ENCODE measurements at places on chromosomes 5 and 9.

DNA sequence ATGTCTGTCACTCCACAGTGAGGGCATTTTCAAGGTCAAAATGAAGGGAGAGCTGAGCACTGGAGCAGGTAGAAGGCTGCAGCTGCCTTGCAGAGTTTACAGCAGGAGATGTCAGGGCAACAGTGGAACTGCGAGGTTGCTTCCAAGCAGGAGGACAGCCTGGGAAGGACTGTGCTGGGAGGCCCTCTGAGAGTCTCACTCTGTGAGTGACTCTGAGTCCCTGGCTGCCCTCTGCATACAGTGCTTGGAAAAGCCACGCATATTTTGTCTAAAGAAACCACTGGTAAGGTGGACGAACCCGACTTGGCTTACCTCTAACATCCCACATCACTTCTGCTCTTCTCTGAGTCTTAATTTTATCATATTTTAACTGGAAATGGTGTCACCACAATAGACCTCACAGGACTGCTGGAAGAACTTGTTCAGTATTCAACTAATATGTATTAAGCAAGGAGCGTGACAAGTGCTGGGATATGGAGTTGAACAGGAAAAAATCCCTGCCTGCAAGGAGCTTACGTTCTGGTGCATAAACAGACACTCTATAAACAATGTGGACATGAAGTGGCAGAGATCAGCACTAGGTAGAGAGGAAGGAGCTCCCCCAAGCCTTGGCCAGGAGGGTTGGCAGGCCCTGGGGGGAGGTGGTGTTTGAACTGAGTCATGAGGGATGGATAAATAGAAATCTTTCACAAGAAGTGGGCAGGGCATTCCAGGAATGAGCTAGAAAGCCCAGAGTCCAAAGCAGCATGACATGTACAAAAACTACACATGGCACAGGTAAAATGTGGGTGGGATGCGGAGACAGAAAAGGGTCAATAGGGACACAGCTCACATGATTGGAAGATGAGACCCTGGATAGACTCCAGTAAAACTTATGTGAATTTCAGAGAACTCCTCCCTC is 64.0 kb upstream of the FOXE1 start:
- no peak overlapping the region for H3K4me3 ChIP-seq
- no peak overlapping the region for H3K27ac ChIP-seq
- peaks cover 18% of the 10 kb centered on the region for H3K27me3 ChIP-seq
- H3K36me3 ChIP-seq, result no peaks in the 10 kb centered on the region
- no peak for DNase-seq

- no peak overlapping the region for H3K4me3 ChIP-seq
- H3K4me1 ChIP-seq, result peaks cover 16% of the 10 kb centered on the region
Observed at GRCh38 chr5:168227973-168228615, 63.4 kb upstream of the WWC1 start.

GRCh38 chr5:126189862-126190261 is 233.3 kb upstream of the GRAMD2B start:
- H3K27ac ChIP-seq, result no peak overlapping the region
- H3K36me3 ChIP-seq, result no peaks in the 10 kb centered on the region
- DNase-seq, result no peak
- no peaks in the 10 kb centered on the region for H3K4me1 ChIP-seq
- peaks cover 4% of the 10 kb centered on the region for H3K27me3 ChIP-seq
- no peak overlapping the region for H3K4me3 ChIP-seq

DNA sequence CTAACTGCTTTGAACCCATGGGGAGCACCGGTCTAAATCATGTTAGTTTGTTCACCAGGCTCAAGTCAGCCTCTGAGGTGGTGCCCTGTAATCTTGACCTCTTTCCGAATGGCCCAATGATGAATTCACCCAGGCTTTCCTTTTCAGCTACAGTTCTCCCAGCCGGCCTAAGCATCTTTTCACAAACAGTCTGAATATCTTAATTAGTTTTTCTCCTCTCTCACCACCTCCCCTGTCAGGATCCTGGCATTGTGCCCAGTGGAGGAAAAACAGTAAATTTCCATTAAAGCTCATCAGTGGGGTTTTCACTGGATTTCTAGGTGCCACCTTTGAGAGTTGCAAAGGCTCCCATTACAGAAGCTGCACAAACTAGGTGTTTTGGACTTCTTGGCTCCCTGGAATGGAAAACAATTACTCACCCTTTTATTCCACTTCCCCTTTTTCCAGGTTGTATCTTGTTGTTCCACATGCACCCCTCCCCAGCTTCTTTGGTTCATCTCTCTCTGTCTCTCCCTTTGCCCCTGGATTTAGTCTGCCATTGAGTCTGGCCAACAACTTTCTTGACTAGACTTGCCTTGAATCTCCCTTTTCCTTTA is 69.4 kb upstream of the ADAMTSL1 start:
- H3K27me3 ChIP-seq, result no peaks in the 10 kb centered on the region
- H3K4me3 ChIP-seq, result no peak overlapping the region
- DNase-seq, result no peak

DNA sequence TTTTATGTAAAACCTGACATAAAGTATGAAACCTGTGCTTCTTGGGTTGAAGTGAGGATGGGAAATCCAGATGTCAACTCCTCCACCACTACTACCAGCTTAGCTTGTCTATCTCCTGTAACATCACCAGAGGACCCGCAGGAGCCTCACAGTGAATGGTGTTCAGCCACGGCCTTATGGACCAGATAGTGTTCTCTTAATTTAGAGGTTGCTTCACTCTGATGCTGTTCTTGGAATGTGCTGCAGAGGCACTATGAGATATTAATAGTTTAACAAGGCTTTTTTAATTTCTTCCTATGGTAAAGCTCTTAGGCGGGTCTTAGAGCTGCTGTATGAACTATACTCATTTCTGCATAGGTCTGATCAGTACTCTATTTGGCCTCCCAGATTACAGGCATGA is 27.9 kb downstream of the NFX1 start:
- DNase-seq, result no peak
- H3K4me1 ChIP-seq, result no peaks in the 10 kb centered on the region
- no peaks in the 10 kb centered on the region for H3K27me3 ChIP-seq
- no peak overlapping the region for H3K27ac ChIP-seq
- H3K4me3 ChIP-seq, result no peak overlapping the region

Data from type B pancreatic cell (in vitro differentiated cells).